ENCODE measurements at places on chromosomes 13 and 19. TPM values are rescaled to one million over a fixed set of nuclear protein-coding genes. Genes with fewer than 3 reads are reported as not detected.

- peak; percentile 85 for DNase-seq
These were observed 3.7 kb downstream of the WDR87 start for GRCh38 chr19:37902668-37903067.

- DNase-seq = no peak
These were observed 3.3 kb downstream of the GPX4 start for GRCh38 chr19:1106841-1107660.

ADAMTS10 gene
- total RNA-seq = 7.6 TPM

DNA sequence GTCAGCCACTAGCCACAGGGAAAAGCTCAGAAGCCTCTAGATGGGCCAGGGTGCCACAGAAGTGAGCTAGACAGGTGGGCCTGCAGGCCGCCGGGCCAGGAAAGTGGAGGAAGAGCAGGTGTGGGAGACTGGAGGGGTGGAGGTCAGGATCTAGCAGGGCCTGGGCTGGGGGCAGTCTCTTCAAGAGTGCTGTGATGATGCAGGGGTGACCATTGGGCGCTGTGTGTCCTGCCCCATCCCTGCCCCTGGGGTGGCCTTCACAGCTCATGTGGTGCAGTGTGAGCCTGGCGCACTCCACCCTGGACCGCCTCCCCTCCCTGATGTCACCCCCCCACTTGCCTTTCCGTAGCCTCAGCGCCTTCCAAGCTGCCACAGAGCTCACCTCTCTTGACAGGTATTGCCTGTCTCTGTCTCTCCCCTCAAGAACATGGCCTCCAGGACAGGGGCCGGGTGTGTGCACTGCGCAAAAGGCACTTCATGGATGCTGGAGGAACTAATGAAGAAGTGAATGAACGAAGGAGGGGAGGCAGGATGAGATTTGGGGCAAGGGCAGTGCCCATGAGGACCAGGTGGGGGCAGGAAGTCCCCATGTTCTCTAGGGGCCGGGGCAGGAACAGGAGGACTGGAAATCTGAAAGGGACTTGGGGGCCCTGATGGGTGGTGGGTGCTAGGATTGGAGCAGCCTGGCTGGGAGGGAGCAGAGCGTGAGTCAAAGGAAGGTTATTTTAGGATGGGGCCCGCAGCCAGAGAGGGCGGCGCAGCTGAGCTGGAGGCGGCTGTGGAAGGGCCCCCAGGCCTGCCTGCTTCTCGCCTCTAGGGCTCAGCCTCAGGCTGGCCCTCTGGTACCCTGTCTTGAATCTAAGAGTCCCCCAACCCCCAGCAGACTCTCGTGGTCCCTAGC lies 6.6 kb downstream of the SSBP4 start:
- peak; percentile 81 for DNase-seq

DNA sequence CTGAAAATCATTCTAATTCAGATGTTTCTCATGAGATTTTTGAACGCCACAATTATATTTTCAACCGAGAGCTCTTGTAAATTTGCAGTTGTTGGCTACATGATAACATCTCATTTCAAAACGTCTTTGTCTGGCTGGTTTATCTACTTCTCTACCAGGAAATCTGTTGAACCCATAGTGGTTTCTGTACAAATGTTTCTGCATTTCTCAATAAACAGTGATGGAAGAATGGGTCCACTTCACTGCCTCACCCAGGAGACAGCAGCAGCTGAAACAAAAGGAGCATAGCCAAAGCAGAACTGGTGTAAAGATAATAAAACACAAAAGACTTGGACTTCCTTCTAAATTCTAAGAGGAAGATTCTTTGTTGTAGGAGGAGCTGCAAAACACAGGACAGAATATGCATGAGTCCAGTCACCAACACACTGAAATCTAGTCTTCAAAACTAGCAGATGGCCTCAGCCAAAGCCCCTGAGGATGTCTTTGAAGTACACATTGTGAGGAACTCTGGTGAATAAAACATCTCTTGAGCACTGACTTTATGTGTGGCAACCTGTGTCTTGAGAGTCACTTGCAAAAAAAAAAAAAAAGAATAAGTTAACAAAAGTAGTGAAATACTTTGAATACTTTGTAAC lies 68.6 kb upstream of the FGF14 start:
- no peak for DNase-seq

SERTM1 gene
- total RNA-seq = not detected

RUBCNL gene
- 3.9 TPM for total RNA-seq

F2RL3 gene
- 0.57 TPM for total RNA-seq

DNA sequence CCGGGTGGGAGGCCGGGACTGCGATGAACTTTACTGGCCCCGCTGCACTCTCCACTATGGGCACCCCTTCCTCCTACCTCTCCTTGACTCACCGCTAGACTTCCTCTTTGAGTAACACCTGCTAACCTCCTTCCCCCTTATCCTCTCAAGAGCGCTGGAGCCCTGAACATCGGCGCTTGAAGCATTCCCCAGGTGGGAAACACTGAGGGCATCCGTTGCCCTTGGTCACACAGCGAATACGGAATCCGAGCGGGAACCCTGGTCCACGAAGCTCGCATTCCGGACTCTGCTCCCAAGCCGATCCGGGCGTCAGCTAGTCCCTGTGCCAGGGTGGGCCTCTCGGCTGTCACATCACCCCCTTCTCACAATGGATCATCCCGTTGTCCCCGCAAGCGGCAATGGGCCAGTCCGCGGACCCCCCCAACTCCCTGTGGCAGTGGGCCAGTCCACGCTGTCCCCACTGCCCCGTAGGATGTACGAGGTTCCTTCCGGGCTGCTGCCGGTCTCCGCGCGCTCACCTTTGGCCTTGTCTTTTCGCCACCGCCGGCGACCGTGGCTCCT lies 4.2 kb downstream of the LIPE start:
- DNase-seq = no peak

DNA sequence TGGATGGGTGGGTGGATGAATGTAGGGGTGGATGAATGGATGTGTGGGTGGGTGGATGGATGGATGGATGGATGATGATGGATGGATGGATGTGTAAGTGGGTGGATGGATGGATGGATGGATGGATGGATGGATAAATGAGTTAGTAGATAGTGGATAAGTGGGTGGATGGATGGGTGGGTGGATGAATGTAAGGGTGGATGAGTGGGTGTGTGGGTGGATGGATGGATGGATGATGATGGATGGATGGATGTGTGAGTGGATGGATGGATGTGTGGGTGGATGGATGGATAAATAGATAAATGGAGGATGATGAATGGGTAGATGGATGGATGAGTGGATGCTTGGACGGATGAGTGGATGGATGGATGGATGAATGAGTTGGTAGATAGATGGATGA lies 3.2 kb downstream of the MCF2L start:
- DNase-seq = no peak

C3 gene
- total RNA-seq = 73.2 TPM

GRCh38 chr13:79346300-79346914 lies 59.6 kb downstream of the RBM26 start:
- DNase-seq = no peak

- DNase-seq = no peak
These were observed 3.8 kb upstream of the RAX2 start for GRCh38 chr19:3775831-3776230.

GRCh38 chr19:8456064-8456463 lies 11.3 kb downstream of the HNRNPM start:
- DNase-seq = no peak

DNA sequence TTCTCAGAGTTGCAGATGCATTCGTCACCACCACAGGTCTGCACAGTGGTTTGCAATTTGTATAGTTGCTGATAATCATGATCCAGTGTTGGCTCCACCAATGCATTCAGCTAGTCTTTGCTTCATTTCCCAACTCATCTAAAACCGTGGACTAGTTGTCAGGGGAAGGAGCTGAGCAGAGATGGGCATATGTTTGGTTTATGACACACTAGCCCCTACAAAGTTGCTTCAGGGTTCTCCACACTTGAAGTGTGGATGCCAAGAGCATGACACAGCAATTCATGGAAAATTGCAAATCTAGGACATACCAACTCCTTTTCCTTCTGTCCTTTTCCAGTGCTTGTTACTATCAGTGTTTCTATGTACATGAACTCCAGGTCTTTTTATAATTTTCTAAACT lies 168.0 kb downstream of the TNFSF13B start:
- DNase-seq = no peak

GRCh38 chr19:31716826-31717225 lies 367.6 kb upstream of the TSHZ3 start:
- peak; percentile 26 for DNase-seq

DNA sequence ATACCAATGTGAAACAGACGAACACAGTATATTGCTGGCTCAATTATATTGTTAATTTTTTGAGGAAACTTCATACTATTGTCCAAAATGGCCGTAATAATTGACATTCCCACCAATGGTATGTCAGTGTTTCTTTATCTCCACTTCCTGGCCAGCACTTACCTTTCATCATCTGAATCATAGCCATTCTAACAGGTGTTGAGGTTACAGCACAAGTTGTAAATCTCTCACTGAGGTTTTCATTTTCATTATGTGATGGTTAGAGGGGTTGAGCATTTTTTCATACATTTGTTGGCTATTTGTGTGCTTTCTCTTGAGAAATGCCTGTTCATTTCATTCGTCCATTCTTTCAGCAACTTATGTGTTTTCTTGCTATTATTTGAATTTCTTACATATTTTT lies 824.0 kb downstream of the UQCRFS1 start:
- DNase-seq = no peak

RFPL4A gene
- not detected for total RNA-seq

DNA sequence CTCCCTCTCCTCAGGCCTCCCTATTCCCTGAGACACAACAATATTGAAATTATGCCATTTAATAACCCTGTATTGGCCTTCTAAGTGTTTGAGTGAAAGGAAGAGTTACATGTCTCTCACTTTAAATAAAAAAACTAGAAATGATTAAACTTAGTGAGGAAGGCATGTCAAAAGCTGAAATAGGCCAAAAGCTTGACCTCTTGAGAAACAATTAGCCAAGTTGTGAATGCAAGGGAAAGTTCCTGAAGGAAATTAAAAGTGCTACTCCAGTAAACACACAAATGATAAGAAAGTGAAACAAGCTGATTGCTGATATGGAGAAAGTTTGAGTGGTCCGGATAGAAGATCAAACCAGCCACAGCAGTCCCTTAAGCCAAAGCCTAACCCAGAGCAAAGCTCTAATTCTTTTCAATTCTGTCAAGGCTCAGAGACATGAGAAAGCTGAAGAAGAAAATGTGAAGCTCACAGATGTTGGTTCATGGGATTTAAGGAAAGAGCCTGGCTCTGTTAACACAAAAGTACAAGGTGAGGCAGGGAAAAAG lies 127.6 kb downstream of the TNFRSF19 start:
- no peak for DNase-seq

GRCh38 chr19:45645631-45646344 lies 6.6 kb upstream of the EML2 start:
- DNase-seq = peak; percentile 86

GRCh38 chr13:76461999-76462398 lies 424.2 kb downstream of the KCTD12 start:
- DNase-seq = no peak

DNA sequence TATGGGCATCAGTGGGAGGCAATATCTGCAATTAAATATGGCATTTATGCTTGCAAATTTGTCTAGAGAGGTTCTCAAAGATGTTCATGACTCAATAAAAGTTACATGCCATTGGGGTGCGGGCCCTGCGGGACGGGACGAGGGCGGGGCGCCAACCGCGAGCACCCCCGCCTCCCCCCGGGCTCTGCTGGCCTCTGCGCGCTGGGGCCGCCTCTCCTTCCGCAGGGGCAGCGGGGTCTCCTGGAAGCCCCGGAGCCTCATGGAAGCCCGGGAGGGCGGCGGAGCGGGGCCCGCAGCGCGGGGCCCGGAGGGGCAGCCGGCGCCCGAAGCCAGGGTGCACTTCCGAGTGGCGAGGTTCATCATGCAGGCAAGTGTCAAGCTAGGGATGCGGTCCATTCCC lies 179.2 kb downstream of the TPTE2 start:
- DNase-seq = no peak

DNA sequence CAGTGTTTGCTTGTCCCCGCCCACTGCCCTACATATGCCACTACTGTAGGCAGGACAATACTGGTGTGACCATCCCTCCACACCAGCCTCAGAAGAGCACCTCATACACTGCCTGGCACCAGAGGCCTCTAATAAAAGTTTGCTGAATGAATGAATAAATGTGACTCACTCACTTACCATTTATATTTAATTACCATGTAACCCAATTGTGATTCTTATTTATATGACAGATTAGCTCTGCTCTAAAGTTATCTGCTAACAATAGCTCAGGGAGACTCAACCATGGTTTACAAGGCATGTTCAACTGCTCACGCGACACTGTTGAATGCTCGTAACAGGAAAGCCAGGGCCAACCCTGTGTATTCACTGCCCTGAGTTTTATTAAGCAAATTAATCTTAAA lies 66.0 kb upstream of the DOCK9 start:
- DNase-seq = no peak

DNA sequence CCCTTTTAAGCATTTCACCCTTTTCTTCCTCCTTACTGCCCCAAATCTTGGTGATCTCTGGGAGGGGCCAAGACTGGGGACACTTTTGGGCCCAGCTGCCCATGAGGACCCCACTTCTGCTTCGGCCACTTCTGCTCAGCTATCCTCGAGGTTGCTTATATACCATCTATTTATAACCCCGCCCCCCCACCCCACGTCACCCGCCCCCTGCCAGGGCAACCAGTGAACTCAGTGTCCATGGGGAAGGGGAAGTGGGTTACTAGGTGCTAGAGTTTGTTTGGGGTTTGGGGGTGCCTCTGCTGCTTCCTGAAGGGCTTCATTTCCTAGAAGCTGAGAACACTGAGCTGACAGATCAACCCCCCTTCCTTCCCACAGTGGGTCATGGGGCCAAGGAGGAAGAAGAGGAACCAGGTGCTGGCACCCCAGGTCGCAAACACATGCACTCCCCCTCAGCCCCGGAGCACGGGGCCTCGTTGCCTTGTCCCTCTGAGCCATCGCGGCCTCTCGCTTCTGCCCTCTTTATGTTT lies 6.1 kb upstream of the ADGRE5 start:
- no peak for DNase-seq

DNA sequence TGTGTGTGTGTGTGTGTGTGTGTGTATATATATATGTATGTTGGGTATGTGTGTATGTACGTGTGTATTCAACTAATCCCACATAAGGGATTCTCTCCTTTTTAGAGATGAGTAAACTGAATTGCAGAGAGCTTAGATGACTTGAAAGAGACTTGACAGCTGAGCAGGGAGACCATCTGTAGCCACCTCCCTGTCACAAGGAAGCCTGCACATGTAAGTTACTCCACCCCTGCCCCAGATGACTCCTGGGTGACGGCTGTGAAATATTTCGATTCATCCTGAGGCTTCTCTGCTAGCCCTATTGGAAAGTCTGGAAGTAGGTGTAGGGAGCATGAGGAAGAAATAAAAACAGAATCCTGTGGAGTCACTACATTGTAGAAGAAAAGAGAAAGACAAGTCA lies 480.4 kb downstream of the FOXO1 start:
- DNase-seq = no peak
